ENCODE measurements at places on chromosomes 7 and 10.
A peak's percentile ranks its signal among the peaks of the same experiment; 100 is the strongest.

- no peak for DNase-seq
These were observed 21.4 kb upstream of the AQP1 start for GRCh38 chr7:30890226-30890625.

- no peak for DNase-seq
These were observed 40.9 kb upstream of the FHIP2A start for GRCh38 chr10:114780577-114781184.

- DNase-seq, result no peak
These were observed 140.1 kb downstream of the CPEB3 start for GRCh38 chr10:92150823-92151222.

- DNase-seq, result no peak
These were observed 89.1 kb downstream of the CNOT4 start for GRCh38 chr7:135420786-135421185.

GRCh38 chr7:65308300-65308678 lies 65.4 kb upstream of the ZNF92 start:
- DNase-seq, result no peak

DNA sequence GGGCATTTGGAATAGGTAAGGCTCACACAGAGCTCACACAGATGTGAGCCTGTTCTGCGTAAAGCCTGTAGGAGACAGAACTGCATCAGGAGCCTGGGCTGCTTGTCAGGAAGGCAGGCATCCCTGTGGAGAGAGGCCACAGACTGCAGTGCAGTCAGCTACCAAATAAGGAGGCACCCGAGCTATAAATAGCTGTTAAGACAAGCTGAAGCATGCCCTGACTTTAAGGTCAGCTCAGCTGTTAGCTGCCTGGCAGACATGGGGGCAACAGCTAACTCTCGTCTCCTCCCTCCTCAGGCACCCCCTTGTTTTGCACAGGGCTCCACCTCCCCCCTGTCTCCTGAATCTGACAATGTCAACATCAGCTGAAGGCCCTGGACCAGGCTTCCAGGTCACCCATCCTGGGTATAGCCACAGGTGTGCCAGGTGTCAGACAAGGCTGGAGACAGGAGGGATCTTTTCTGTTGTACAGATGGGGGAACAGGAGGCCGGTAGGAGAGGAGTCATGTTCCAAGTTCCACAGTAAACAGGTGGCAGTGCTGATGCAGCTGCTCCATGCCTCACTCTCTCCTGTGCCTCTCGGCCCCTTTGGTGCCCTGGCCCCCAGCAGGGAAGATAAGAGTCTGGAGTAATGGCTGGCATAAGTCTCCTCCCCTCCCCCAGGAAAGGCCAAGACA lies 27.6 kb upstream of the MKRN1 start:
- DNase-seq, result no peak

GRCh38 chr10:133100706-133101415 lies 13.1 kb downstream of the ADGRA1 start:
- DNase-seq, result peak; percentile 13

DNA sequence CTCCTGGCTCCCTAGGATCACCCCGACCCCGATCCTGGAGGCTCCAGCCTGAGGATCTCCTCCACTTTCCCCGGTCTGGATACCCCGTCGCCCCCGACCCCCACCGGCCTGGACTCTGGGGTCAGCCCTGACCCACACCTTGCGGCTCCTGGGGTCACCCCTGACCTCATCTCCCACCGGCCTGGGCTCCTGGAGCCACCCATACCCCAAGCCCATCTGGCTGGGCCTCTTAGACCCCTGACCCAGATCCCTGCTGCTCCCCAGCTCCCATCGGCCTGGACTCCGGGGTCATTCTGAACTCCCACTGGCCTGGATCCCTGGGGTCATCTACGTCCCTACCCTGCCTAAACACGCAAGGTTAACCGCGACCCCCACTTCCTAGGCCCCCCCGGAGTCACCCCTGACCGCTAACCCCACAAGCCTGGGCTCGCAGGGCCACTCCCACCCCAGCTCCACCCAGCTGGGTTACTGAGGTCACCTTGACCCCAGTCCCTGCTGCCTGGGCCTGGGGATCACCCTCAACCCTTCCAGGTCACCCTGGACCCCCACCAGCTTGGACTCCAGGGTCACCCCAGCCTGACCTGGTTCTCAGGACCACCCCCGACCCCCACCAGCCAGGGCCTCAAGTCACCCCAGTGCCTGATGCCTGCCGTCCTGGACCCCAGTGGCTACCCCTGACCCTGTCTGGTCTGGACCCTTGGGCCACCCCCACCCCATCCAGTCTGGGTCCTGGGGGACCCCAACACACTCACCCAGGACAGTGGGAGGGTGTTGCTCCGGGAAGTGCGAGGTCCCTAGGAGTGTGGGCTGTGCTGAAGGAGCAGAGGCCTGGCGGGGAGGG lies 1.2 kb downstream of the FOXK1 start:
- peak; percentile 4 for DNase-seq

GRCh38 chr7:135161669-135162068 lies 8.8 kb downstream of the CYREN start:
- no peak for DNase-seq

DNA sequence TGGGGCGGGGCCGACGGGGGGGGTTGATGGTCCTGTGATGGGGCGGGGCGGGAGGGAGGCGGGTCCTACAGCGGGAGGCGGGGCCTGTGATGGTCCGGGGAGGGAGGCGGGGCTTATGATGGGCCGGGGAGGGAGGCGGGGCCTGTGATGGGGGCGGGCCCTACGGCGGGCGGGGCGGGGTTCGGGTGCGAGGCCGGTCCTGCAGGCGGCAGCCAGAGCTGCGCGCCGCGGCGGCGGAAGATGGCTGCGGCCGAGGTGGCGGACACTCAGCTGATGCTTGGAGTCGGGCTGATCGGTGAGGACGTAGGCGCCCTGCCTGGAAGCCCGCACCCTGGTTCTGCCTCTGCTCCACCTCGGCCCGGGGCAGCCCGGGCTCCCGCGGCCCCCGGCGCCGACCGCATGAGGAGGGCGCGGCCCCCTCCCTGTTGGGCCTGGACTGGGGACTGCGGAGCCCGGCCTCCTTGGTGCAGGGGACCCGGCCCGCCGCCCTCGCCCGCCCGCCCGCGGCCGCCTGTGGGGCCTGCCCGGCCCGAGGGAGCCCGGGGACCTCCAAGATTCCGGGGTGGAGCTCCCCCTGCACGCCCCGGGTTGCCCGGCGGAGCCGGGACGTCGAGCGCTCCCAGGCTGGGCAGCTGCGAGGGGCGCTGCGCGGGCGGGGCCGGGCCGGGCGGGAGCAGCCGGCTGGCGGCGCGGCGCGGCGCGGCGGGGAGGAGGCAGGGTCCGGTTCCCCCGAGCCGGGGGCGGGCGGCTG lies at the start of gene DENND10:
Gene DENND10 (plus strand): TSS at position 211 of the 751 bp plus-strand sequence. CDS start 30 bp downstream, at position 241.
- DNase-seq, result peak; percentile 71
